NCI-H446 (cell line): ENCODE measurements at places on chromosomes 12 and 14.

GRCh38 chr14:65243766-65244442, 141.6 kb upstream of the MAX start:
- DNase-seq, result no peak

- DNase-seq, result no peak
Measured at GRCh38 chr12:54840244-54840865, 14.0 kb upstream of the MUCL1 start.

DNA sequence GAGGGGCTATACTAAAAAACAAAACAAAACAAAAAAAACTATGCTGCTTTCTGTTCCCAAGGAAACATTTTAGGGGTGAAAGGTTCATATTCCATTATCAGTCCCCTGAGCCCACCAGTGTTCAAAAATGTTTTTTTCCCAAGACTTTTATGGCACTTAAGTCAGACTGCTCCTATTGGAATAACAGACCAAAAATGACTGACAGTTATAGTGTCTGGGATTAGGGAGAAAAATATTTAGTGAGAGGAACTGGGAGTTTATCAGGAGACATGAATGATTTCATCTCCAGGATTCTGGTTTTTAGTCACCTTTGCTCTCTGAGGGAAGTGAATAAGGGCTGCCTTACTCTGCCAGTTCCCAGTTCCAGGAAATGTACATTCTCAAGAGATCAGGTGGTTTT, 68.0 kb downstream of the PDE3A start:
- DNase-seq, result no peak

GRCh38 chr14:96901227-96901626, 104.0 kb downstream of the VRK1 start:
- DNase-seq, result no peak

DNA sequence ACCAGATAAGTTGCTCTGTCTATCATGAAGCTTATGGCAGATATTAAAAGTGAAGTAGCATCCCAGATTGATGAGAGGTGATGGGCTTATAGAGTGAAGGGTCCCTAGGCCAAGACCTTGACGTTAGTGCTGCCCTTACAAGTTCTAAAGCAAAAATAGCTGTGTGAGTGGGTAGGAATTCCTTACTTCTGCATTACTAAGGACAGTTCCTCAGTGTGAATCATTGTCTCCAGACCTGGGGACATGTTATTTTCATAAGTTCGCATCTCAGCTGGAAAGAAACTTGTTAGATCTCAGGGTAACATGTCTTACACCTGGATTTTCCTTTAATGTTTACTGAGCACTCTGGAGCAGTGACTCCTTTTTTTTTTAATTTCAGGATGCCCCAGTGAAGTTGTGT, 28.7 kb downstream of the MAPKAPK5 start:
- DNase-seq, result no peak

DNA sequence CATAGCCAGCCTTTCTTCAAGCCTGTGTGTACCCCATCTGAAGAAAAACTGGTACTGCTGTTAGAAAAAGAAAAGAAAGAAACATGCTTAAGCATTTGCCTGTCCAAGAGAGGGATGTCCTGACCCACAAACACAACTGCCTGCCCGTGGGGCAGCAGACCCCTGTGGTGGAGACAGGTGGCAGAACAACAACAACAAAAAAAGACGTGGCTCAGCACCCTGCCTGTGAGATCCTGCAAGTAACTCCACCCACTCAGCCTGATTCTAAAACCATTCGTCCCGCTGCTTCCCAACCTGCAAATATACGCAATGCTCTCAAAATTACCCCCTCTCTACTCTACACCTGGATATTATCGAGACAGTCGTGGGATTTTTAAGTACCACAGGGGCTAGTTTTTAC, 64.9 kb upstream of the ZDHHC17 start:
- DNase-seq, result no peak

DNA sequence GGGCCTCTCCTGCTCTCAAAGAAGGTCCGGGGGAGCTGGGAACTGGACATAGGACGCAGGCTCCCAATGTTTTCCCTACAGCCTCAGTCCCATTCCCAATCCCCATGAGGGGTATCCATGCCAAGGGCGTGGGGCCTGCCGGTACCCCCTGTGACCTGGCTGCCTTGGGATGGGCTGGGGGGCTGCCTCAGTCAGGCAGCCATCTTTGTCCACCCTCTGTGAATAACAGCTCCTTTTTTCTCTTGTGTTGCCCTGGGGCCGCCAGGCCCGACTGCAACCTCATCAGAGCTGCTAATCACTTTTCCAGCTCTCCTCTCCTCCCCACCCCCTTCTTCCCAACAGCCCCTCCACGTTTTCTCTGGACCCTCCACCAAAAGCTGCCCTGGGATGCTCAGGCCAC, 11.2 kb downstream of the FIGNL2 start:
- no peak for DNase-seq

DNA sequence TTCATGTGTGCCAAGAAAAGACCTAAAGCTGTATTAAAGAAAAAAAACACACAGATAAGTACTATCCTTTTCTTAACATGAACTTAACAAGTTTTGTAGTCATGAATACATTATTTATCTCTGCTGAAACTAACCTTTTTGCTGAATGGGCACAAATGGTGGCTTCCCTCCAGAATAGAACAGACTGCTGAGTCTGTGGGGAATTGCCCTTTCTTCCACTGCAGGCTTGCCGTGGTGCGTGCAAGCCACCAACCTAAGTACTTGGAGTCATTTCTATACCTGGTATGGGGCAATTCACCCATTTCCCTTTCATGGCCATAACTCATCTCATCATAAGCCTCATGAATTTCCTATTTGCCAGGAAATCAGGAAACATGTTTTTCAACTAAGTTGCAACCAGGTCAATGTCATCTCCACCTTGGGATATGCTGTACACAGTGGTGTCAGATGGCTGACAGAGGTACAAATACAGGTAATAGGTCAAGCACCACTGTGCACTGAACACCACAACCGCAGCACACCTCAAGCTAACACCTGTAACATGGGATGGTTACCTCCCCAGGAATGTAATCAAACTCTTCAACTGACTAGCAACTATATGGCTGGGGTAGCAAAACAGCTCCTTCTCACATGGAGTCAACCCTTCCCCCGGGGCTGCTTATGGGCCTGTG, 49.9 kb downstream of the CATSPERB start:
- DNase-seq, result no peak

GRCh38 chr14:74985028-74985310, 17.8 kb upstream of the EIF2B2 start:
- no peak for DNase-seq

- DNase-seq, result peak; percentile 57
Measured at GRCh38 chr14:104680806-104681688, 8.4 kb upstream of the INF2 start.

DNA sequence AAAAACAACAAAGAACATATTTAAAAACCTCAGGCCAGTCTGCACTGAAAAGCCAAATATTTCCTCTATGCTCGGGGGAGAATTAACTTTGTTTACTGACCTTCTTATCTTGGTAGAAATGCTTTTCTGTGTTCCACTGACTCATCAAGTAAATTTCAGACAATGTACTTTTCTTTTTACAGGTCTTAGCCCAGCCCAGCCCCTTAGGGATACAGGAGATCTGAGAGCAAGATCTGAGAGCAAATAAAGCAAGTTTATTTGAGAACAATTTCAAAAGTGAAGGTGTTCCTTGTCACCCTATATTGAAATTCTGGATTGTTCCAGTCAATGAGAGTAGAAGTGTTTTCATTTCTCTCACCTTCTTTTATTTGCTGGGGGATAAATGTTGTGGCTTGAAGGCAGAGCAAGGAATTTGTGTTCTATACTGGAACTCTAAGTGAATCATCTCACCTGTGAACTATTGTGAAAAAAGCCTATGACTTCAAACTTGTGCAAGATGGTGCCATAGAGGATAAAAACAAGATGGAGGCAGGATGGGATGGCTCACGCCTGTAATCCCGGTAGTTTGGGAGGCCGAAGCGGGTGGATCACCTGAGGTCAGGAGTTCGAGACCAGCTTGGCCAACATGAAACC, 7.9 kb upstream of the GPRC5A start:
- DNase-seq, result no peak

DNA sequence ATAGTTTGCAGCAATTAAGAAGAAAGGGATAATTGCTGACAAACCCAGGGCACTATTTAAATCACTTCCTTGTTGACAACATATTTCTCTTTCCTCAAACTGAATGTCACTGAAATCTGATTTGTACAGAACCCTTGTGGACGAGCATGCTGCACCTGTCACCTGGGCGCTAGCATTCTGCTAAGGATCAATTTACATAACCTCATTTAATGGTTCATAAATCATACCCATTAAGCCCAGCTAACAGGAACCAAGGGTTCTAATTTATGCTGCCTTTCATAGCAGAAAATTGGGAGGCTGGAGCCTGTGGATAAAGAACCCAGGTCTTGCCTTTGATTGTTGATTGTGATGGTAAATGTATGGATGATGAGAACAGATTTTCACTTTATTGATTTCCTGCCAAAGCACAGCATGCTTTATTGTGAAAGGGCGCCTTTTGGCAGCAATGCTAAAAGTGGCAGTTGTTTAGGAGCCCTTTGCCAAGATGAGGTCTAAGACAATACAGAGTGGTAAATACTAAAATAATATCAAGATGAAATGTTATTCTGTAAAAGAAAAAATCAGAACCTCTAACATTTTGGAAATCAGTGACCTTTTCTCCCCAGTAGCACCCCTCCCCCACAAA, 95.4 kb downstream of the NKX2-1 start:
- DNase-seq, result peak; percentile 95

- peak; percentile 53 for DNase-seq
Measured at GRCh38 chr12:46383654-46384450, 11.3 kb upstream of the SLC38A2 start.

- no peak for DNase-seq
Measured at GRCh38 chr14:83163016-83163415, 1629.4 kb upstream of the SEL1L start.

GRCh38 chr12:57821474-57822214, 3.1 kb upstream of the AVIL start:
- no peak for DNase-seq

- DNase-seq, result no peak
Measured at GRCh38 chr12:89797436-89797835, 88.8 kb upstream of the ATP2B1 start.

DNA sequence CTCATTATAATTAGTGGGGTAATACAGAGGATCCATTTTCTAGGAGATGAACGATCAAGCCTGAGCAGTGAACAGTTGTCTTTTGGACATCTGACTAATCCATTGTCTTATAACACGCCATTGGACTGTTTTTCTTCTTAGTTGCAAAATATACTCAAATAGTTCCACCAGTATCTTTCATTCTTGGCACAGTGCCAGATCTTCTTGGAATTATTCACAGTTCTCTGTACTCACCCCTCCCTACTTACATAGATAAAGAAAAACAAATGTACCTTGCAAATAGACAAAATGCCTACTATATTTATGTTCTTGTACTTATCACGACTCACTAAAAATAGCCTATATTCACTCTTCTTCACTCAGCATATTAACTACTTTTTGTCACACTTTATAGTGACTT, 3.8 kb downstream of the CBLN3 start:
- peak; percentile 24 for DNase-seq

- DNase-seq, result no peak
Measured at GRCh38 chr12:83805873-83806272, 1106.7 kb downstream of the SLC6A15 start.

- DNase-seq, result no peak
Measured at GRCh38 chr12:79644274-79645234, 46.2 kb downstream of the PAWR start.

DNA sequence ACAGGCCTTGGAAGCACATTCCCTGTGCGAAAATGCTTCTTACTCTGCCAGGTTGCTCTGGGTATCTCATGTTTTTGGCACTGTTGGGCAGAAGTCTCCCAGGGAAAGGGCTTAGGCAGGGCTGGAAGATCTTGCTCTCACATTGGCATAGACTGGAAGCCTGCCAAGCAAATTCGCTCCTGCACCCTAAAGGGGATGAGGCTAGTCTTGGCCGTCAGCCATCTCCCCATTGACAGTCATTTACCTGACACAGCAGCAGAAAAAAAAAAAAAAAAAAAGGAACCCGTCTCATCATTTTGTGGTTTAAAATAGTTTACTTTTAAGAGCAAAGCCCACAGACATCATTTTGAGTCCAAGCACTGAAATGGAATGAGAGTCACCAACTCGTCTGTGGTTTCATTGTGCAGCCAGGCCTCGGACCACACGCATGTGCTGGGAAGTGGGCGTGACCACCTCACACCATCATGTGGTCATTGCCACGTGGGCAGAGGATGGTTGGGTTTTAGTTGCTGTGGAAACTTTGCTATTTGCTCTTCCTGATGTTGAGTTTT, 84.8 kb downstream of the NRXN3 start:
- DNase-seq, result peak; percentile 15

DNA sequence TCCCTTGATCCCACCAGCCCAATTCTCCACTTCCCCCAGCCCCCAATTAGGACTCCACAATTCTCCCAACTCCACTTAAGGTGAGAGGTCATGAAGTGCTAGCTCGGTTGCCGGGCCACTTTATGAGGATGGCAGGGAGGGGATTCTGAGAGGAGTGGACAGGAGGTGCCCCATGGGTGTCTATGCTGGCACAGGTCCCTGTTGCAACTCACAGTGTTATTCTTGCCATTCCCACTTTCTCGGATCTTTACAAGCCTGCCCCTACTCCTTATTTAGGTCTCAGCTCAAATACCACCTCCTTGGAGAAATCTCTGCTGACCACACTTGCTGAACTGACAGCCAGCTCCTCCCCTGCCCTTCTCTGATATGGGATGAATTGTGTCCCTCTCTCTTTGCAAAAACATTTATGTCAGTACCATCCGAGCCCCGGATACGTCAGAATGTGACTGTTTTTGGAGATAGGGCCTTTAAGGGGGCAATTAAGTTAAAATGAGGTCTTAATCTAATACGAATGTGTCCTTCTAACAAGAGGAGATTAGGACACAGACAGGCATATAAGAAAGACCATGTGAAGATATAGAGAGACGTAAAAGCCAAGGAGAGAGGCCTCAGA, 4.2 kb upstream of the LGALS3 start:
- no peak for DNase-seq

DNA sequence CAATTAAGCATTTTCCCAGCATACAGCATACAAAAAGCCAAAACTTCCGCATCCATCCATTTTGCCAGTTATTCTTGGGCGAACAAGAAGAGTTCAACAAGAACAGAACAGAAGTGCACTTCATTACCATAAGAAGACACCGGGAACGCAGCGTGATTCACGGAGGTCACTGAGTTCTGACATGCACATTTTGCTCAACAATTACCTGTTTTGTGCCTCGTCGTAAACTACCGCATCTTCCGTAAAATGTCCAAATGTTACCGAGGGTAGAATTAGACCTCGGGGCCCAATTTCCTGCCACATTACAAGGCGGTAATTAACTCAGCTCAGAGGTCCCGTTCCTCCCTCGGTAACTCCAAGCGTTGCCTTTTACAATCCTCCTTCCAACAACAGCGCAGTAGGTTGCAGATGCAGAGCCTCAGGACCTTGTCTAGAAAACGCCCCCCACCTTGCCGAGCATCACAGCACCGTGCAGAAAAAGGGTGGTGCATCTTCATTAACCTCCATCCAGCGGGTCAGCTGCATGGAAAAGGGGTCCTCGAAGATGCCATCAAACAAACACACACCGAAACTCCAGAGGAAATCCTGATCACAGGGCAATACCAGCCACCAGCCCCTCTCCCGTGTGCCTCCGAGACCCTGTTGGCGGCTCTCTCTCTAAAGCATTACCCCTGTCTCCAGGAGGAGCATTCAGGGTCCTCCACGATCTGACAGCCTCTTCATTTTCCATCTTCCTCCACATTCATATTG, 125.2 kb downstream of the BCL11B start:
- DNase-seq, result no peak
